ENCODE measurements at places on chromosomes 13 and 19.

DNA sequence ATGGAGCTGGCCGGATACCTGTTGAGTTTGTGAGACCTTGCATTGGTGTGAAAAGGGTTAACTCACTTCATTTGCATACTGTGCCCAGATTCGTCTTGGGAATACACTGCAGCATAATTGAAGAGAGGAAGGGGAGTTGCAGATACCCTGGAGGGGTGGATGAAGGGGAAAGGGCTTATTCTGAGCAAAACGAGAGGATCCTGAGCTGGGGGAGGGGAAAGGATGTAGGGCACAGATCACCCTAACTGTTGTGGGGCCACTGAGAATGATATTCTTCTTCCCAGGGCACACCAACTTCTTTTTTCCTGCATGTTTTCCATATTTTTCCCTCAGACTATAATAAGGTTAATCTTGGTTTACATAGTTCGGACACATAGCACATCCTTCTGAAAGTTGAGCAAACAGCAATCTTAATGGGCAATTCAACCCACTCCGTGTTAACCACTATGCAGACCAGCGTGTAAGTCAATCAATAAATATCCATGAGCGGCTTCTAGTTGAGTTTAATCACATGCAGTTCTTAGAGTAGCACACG lies 11.7 kb upstream of the PTPRS start:
- DNase-seq, result no peak

GRCh38 chr13:23777575-23777870 lies 111.7 kb downstream of the MIPEP start:
- no peak for DNase-seq

GRCh38 chr19:58385313-58385890 lies 1.7 kb upstream of the RPS5 start:
- DNase-seq, result no peak

DNA sequence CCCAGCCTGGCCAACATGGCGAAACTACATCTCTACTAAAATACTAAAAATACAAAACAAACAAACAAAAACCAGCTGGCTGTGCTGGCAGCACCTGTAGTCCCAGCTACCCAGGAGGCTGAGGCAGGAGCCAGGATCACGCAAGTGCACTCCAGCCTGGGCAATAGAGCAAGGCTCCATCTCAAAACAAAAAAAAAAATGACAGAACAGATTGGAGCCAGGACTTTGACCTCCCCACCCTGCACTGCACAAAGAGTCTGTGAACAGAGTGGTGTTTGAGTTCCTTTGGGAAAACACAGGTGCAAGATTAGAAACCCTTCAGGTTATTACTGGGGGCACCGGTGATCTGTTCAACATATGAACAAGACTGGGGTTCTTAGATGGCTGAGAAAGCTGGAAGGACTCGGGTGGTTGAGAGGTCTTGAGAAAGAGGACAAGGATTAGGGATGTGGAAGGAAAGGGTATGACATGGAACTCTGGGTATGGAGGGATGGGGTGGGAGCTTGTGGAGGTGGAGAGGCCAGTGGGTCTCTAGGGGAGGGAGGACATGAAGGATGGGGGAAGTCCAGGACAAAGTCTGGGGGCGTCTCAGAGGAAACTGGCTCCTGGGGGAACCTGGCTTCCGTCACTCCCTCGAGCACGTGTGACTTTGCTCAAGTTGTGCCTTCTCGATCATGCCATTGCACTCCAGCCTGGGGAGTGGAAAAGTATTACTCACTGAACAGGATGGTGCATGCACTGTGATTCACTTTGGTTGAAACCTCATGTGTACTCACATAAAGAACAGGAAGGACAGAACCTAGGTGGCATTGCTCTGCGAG lies 25.9 kb downstream of the RCN3 start:
- no peak for DNase-seq

GRCh38 chr19:38977445-38978325 lies 2.1 kb upstream of the FBXO17 start:
- DNase-seq, result no peak

DNA sequence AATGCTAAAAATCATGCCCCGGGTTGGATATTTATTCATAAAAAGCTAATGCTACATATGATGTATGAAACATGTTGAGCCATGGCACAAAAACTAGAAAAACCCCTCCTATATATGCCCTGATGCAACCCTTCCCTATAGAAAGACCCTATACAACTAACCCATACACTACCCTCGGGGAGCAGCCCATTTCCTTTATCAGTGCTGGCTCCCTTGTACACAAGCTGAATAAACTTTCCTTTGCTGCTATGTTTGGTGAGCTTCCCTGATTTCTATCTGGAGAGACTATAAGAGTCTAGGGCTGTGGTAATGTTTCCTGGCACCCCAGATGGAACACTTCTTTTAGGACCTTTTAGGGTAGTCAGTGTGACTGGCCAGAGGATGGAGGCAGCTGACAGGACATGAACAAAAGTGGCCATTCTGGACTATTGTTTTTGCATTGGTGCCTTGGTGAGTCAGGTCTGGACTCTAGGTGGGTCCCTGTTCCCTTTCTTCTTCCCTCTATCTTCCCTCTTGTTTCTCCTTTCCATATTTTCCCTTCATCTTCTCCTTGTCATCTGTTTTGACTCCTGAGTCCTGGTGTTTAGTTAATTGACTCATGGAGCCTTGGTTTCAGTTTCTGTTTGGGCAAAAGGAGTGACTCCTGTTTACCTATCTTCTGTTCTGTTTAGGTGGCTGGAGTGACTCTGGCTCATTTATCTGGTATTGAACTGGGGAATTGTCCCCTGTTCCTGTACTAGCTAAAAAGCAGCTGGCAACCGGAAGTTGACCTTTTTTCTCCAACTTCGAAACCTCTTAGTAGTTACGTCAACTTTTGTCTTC lies 1321.8 kb upstream of the PCDH9 start:
- no peak for DNase-seq

GRCh38 chr13:97574926-97575325 lies 141.0 kb downstream of the RAP2A start:
- no peak for DNase-seq

GRCh38 chr19:39671739-39672363 lies 16.1 kb downstream of the LGALS16 start:
- peak; percentile 38 for DNase-seq

DNA sequence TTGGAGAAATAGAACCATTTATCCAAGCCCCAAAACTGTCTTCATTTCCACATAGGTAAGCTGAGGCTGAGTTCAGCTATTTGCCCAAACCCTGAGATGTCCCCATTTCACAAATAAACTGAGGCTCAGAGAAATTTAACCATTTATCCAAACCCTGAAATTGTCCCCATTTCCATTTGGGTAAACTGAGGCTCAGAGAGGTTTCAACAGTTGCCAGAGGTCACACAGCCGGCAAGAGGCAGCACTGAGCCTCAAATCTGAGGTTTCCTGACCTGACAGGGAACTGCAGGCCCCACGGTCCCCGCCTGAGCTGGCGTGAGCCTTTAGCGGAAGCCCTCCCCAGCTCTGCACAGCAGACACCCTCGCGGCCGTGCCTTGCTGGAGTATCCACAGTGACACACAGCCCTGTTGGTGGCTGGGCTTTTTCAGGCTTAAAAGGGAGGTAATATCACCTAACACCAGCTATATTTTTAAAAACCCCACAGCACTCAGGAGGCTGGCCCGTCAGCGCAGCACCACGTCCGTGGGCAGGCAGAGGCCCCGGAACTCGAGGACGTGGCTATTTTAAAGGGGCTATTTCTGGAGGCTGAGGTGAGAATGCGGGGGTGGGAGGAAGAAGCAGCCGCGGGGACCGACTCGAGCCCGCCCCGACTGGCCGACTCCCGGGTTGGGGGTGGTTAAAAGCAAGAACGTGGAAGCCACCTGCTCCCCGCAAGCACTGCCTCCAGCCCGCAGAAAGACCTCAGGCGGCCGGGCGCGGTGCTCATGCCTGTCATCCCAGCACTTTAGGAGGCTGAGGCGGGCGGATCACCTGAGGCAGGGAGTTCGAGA lies 18.5 kb downstream of the PTPRS start:
- DNase-seq, result no peak

DNA sequence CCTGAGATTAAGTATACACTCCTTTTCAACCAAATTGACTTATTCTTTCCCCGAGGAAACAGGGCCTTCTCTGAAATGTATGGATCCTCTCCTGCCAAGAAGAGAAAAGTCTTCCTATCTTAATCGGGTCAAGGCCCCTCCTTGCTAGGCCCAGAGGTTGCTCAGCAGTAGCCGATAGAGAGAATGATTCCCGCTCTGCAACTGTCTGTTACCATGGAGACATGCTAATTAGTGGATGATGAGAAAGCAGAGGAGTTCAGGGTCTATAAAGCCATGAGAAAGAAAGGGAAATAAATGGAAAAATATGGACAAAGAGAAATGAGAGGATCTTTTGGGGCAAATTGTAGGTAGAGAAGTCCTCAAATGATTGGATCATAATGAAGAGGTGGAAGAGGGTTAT lies 103.5 kb downstream of the POU4F1 start:
- no peak for DNase-seq

DNA sequence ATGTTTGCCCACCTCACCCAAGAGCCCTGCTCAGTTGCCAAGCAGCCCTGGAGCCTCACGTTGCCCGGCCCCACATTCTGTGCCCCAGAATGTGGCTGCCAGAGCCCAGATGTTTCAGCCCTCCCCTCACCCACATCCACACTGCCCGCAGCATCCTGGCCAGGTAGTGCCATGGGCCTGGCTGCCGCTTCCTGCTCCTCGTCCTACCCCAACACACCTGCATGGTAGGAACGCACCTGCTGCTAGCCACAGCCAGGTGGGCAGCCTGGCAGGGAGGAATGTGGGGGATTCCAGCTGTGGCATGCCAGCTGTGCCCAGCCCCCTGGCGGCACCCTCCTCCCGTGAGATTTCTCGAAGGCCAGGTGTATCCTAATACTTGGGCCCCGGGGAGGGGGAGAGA lies 7.5 kb upstream of the NFIX start:
- no peak for DNase-seq

DNA sequence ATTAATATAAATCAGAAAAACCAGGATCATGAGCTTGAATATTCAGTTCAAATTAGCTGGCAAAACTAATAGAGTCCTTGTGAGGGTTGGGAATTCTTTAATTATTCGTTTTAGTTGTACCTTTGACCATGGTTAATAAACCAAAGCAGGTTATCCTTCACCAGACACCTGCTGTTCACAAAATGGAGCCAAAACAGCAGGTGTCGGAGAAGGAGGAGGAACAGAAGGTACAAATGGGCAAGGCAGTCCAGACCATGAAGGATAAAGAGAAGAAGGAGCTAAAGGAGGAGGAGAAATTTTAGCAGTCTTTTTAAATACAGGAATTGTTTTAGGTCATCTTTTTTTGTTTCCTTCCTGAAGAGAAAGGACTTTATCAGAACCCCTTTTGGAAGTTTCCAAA lies 106.1 kb downstream of the NHLRC3 start:
- no peak for DNase-seq

- DNase-seq, result no peak
These were observed 207.5 kb downstream of the ENOX1 start for GRCh38 chr13:43579321-43579720.

DNA sequence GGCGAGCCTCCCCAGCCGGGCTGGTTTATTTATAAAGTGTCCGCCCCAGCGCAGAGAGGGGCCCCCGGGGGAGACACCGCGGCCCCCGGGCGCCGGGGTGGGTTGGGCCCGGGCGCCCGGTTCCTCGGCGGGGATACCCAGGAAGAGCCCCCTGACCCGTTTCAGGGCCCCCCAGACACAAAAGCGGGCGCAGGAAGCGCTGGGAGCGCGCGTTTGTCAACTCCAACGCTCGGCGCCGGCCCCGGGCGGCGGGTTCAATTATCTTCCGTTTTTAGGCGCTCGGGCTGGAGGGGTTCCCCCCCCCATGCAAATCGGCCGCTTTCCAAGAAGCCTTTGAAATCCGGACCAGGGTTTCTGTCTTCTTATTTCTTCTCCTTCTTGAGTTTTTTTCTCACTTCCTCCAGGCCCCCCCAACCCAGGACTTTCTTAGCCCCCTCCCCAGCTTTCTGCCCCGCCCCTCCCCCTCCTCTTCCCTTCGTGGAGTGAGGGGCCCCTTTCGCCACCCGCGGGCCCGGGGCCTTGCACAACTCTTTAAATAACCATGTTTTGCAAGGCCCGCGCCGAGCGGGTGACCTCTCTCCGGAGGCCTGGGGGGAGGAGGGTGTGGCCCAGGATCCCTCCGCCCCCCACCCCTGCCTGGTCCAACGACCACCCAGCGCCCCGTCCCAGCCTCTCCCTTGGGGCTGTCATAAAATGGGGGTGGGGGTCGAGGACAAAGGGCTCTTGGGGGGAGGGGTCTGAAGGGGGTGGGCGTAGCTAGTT lies 935 bp downstream of the ARID3A start:
- no peak for DNase-seq

DNA sequence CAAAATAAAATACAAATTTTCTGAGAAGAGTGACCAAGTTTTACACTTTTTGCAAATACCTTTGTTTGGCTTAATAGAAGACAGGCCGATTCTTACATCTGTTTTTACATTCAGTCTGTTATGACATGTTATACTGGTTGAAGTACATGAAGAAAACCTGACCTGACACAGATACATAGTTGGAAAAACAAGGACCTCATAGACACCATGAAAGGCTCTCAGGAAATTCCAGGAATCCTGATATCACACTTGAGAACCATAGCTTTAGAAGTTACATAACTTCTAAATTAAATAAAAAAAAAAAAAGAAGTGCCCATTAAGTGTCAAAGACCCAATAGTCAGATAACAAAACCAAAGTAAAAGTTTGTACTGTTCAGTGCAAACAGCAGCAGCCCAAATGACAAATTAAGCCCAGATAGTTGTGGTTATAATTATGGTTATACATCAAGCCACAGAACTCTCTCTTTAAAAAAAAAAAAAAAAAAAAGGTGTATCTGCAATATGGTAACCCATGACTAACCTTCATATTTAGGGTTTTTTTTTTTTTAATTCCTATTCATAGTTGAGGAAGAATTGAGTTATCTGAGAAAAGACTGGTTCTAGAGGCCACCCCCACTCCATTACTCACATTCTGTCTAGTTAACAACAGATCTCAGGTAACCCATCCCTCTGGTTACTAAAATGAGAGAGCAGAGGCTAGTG lies 19.8 kb downstream of the RBM26 start:
- no peak for DNase-seq

- no peak for DNase-seq
These were observed 38.8 kb downstream of the NLRP12 start for GRCh38 chr19:53785196-53785889.

- no peak for DNase-seq
These were observed 8.9 kb downstream of the FPR1 start for GRCh38 chr19:51742789-51743188.

DNA sequence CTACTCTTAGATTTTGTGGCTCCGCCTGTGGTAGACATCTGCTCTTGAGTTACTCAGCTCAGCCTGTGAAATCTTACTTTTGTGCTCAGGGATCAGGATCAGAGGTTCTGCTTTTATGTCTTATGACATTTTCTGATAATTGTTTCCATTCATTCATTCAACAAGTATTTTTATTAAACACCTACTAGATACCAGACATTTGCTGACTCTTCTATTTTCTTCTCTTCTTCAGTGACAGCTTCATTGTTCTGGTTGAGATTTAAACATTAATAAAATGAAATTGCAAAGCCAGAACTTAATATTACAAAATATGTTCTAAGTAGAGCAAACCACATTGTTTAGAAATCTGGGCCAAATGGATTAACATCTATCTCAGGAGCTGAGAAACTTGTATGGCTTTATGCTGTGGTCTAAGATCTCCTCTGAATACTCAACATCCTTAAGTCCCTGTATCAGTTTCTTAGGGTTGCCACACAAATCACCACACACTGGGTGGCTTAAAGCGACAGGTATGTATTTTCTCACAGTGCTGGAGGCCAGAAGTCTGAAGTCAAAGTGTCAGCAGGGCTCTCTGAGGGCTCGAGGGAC lies 15.8 kb upstream of the MICU2 start:
- DNase-seq, result no peak

- DNase-seq, result no peak
These were observed 180.1 kb downstream of the POSTN start for GRCh38 chr13:37418490-37418889.

Measured in HTR-8/SVneo (cell line).